ENCODE measurements at places on chromosomes 2 and 18.

DNA sequence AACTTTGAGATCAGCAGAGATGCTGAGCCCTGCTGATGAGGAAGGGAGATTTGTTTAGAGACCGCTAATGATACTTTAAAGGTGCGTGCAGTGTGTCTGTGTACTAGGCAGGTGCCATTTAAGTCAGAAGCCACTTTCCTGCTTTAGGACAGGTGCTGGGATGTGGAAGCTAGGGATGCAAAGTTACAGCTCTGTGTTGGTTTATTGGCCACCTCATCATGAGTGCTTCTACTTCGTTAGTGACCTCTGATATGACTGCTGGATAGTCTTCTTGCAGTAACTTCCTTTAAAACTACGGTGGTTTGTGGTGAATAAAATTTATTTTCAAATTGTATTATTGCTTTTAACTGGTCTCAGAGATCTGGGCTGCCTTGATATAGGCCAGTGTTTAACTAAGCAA is 44.1 kb downstream of the FMNL2 start:
- no peak for DNase-seq
- no peaks in the 10 kb centered on the region for H3K4me1 ChIP-seq
- no peak overlapping the region for H3K27ac ChIP-seq
- no peaks in the 10 kb centered on the region for H3K27me3 ChIP-seq
- no peaks in the 10 kb centered on the region for H3K36me3 ChIP-seq

- no peaks in the 10 kb centered on the region for H3K27me3 ChIP-seq
- no peaks in the 10 kb centered on the region for H3K36me3 ChIP-seq
- no peaks in the 10 kb centered on the region for H3K4me1 ChIP-seq
- H3K27ac ChIP-seq: no peak overlapping the region
- no peak overlapping the region for H3K4me3 ChIP-seq
Measured at GRCh38 chr2:5070257-5070656, 621.9 kb upstream of the SOX11 start.

DNA sequence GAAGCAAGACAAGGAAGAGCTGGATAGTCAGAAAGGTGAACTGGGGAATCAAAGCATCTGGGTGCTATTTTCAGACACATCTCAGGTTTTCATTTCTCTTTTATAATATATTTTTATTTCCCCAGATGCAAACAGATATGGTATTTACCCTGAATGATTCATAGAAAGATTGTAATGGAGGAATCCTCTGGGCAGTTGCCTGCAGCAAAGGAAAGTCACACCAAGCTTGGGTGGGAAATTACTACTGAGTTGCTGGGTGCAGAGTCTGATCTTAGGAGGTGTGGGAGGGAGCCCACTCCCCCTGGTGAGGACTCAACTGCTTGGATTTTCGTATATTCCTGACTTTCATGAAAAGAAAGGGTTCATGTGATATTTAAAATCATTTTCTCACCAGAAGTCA is 2.1 kb downstream of the EFR3B start:
- DNase-seq: no peak
- H3K36me3 ChIP-seq: no peaks in the 10 kb centered on the region
- H3K4me3 ChIP-seq: no peak overlapping the region
- peaks cover 25% of the 10 kb centered on the region for H3K27me3 ChIP-seq
- no peak overlapping the region for H3K27ac ChIP-seq

DNA sequence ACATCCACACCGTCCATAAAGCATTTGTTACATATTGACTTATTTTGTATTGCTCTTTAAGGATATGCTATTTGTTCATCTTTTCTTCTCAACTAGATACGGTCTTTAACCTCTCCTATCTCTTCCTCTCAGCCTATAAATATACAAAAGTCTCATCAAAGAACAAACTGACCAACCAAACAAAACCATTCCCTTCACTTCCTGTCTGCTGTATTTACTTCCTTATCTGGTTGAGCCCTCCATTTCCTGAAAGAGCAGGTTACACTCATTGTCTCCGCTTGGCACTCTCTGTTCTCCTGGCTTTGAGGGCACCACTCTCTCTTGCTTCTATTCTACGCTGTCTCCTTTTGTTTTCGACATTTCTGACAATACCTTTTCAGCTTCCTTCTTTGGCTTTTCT is 431.9 kb upstream of the TCF4 start:
- H3K27ac ChIP-seq: no peak overlapping the region
- no peaks in the 10 kb centered on the region for H3K36me3 ChIP-seq
- H3K4me1 ChIP-seq: no peaks in the 10 kb centered on the region
- no peaks in the 10 kb centered on the region for H3K27me3 ChIP-seq

DNA sequence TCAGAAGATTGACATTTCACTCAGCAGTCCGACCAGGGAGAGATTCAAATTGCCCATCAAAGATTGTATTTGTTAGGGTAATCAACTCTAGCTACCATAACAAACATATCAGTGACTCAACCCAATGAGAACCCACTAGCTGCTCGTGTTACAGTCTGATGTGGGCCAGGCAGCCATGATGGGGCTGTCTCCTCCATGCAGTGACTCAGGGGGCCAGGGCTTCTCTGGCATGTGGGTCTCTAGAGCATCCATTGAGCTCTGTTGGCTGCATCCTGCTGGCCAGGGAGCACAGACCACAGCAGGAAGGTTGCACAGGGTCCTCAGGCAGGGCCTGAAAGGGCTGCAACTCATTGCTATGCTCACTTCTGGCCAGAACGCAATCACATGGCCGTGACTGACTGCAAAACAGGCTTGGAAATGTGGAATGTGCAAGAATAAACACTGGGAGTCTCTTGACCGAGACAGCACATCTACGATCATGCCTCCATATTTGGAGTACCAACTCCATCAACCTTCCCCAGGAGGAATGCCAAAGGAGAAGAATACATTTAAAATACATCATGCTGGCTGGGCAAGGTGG is 216.8 kb downstream of the EIPR1 start:
- H3K4me1 ChIP-seq: peaks cover 9% of the 10 kb centered on the region
- no peak overlapping the region for H3K27ac ChIP-seq
- H3K27me3 ChIP-seq: no peaks in the 10 kb centered on the region

All from thymus (tissue), 14 donors.